ENCODE measurements at places on chromosomes 1 and 21.

DNA sequence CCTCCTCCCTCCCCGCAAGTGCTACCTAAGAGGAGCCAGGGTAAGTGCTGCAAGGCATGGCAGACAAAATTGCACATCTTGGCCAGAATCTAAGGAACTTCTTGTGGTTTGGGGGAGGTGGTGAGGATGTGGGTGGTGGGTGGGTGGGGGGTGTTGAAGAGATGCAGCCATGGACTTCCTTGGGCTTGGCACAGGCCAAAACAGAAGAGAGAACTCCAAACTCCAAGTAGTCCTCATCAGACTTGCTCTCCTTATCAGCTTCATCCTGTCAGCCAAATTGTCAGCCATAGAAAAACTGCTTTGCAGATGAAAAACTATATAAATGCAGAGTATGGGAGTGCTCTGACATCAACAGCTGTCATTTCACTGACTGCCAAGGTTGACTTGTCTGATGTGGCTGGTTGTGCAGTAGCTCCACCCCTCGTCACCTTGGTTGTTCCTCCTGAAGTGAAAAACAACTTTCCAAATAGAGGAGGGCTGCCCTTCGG lies 7.1 kb downstream of the AMIGO1 start:
- DNase-seq, result no peak

DNA sequence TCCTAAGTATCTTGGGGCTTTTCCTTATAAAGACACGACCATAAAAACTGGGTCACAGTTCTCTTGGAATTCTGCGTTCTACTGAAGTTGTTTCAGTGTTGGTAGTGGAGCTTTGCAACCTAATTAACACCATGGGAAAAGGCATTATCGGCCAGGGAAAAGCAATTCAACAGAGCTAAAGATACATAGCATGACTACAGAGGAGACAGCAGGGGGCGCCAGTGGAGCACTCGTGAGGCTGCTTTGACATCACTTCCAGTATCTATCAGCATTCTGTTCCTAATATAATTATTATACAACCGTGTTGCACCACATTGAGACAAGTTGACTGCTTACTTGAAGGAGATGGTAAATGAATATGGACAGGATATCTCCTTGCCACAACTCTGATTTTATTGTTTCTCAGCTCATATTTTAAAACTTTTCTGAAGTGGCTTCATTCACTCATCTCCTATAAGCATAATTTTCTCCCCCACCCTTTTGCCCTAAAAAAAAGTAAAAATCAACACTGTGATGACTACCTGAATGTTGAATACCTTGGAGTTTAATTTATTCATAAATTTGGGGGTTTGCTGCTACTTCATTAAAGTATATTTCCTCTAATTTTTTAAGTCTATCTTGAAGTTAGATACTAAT lies 39.4 kb downstream of the ZP4 start:
- peak; percentile 1 for DNase-seq

DNA sequence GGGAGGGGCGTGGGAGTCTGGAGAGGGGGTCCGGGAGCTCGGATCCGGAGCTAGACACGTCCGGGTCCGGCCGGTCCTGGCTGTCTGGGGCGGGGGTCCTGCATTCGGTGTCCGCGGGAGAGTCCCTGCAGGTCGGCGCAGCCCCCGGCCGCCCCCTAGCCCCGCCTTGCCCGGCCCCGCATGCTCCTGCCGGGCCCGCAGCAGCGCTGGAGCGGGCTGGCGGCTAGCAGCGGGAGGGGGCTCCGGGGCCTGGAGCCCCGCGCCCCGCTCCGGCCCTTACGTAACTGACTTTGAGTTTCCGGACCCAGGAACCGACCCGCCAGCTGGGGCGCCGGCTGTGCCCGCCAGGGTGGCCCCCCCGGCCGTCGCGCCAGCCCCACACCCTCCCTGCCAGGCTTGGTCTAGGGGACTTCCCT lies 26.9 kb upstream of the EPB41 start:
- no peak for DNase-seq

DNA sequence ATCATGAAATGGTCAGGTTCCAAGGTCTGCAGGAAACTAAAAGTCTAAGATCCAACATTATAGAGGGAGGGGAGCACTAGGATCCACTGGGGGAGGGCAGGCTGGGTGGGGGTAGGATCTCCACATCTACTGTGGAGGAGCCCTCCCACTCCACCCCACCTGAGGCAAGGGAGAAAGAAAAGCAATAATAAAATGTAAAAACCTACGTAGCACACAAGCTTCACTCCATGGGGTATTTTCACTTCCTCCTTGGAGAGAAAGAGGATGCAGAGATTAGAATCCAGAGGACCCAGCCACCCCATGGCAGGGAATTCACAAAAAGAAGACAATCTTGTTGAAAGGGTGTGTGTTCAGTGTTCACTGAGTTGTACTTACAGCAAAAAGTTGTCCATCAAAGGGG lies 14.4 kb downstream of the SPOCD1 start:
- DNase-seq, result no peak

DNA sequence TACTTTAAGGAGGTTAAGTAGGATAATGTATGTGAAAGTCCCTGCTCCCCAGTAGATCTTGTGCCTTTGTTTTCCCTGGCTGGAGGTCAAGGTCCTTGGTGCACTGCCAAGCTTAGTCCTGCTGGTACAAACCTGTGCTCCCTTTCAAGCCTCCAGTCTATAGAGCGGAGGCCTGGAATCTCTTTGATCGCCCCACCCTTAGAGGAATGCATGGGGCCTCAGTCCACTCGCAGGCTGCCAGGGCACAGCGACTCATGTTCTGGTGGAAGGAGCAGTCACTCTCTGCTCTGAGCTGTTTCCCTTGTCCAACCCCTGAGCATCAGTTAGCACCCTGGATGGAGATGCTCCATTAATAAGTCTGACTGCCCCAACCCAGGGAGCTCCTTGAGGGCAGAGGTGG lies 121.8 kb downstream of the HMGB4 start:
- no peak for DNase-seq

DNA sequence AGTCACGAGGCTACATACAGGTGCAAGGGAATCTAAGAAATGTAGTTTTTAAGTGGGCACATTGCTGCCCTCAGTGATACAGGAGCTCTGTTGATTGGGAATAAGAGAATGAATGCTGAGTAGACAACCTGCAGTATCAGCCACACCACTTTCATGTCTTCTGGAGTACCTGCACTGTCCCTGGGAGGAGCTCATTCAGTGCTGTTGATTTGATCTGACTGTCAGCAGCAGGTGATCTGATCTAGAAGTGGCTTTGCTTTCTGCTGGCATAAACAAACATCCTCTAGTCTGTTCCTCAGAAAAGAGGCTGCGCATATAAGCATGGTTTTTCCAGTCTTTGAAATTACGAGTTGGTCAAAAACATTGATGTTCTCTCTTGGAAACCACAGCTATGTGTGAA lies 35.5 kb upstream of the LRRC52 start:
- DNase-seq, result no peak

- peak; percentile 71 for DNase-seq
Observed at GRCh38 chr1:31216016-31216415, 23.7 kb downstream of the NKAIN1 start.

- no peak for DNase-seq
Observed at GRCh38 chr1:26911399-26912146, 2.2 kb downstream of the NR0B2 start.

- no peak for DNase-seq
Observed at GRCh38 chr1:179702946-179703539, 40.0 kb upstream of the FAM163A start.

GRCh38 chr21:35050348-35051286 lies 1.5 kb upstream of the RUNX1 start:
- no peak for DNase-seq

- no peak for DNase-seq
Observed at GRCh38 chr1:61184040-61184713, 101.8 kb downstream of the NFIA start.

- no peak for DNase-seq
Observed at GRCh38 chr1:25909040-25909439, 2.8 kb upstream of the STMN1 start.

Data from C1 segment of cervical spinal cord (tissue), 14 donors.